ENCODE measurements at places on chromosomes 1 and 21.

- DNase-seq, result no peak
These were observed 576.0 kb downstream of the KIF26B start for GRCh38 chr1:245730801-245731200.

DNA sequence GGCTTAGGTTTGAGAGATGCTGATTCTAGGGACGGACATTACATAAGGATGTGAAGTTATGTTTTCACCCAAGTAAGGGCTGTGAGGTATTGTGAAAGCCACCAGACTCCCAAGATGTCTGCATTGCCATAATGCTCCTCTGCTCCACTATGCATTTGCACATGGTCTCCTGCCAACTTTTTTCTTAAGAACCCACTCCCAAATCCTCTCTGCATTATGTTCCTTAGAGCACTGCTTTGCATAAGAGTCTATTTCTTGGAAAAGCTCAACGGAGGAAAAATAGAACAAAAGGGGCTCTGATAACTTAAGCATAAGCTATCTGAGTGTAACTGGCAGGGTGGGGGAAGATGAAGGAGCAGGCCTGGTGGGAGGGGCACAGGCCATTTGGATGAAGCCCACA, 5.0 kb upstream of the CACNA1E start:
- DNase-seq, result no peak

GRCh38 chr1:109025694-109026093, 16.2 kb downstream of the WDR47 start:
- DNase-seq, result no peak

- DNase-seq, result no peak
These were observed 17.6 kb upstream of the PEX10 start for GRCh38 chr1:2429780-2430591.

GRCh38 chr1:165862448-165862847, 35.0 kb downstream of the UCK2 start:
- no peak for DNase-seq

DNA sequence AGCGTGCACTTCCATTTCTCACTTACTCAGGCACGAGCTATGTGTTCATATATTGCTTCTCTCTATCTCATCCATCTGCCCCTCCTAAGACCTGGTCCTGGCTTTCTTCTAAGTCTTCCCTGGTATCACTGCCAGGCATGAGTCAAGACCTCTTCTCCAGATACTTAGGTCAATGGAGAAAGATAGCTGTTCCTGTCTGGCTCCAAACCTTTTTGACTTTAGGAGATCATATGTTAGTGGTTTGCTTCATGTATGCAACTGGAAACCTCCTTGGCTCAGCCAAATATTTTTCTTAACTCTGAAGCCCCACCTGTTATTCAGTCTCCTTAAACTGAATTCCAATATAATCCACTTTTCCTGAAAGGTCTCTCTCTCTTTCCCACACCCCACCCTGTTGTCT, 211.6 kb upstream of the PTBP2 start:
- DNase-seq, result no peak

All from activated CD4-positive, alpha-beta T cell treated with anti-CD3 and anti-CD28 coated beads for 1 hour (primary cell).